ENCODE measurements at places on chromosomes 6 and 20.

- DNase-seq: no peak
Measured at GRCh38 chr6:25254671-25255070, 24.5 kb upstream of the CARMIL1 start.

DNA sequence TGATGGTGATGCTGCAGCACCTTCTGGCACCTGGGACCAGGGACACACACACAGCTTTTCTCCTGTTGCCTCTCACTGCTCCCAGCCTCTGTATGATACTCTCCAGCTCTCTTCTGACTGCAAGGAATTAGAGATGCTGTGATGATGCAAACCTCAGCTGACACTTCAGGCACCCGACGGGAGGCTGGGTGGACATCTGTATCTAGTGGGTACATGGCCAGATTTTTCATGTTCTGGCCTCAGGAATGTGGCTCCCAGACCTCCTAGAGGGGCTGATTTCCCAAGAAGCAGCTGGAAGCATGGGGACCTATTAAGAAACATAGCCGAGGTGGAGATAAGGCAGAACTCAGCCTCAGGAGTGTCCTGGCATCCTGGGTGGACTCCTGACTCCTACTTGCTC, 6.8 kb upstream of the EPB41L1 start:
- no peak for DNase-seq

GRCh38 chr6:41974281-41974825, 32.7 kb upstream of the CCND3 start:
- no peak for DNase-seq

DNA sequence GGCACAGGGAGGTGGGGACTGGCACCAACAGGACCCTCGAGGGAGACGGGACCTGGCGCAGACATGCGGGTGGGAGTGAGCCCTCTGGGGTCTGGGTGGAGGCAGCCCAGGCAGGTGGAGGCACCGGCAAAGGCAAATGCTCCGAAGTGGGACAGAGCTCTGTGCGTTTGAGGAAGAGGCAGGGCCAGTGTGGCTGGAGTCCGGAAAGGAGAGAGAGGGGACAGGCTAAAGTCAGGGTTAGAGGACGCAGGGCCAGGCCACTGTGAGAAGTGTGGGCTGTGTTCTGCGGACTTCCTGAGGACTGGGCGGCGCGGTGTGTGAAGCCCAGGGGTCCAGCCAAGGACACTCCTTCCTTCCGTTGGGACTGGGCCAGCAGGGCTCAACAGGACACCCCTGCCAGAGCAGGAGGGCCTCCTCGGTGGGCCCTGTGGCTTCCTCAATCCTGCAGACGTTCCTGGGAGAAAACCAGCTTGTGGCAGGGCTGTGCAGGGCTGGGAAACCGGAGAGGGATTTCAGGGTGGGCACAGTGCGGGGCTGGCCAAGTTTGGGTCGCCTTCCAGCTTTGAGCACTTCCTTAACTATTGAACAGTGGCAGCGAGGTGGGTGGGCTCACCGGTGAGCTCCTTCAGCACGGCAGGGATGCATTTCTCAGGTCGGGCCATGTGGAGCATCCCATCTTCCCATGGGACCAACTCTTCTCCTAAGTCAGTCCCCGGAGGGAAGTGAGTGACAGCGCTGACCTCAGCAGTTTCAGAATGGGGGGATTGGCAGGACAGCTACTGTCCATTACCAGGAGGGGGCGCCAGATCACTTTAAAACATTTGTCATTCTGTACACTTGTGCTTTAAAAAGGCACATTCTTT, 22.5 kb downstream of the MOCS3 start:
- DNase-seq: peak; percentile 74

- peak; percentile 25 for DNase-seq
Measured at GRCh38 chr6:20575125-20575524, 40.9 kb downstream of the CDKAL1 start.

DNA sequence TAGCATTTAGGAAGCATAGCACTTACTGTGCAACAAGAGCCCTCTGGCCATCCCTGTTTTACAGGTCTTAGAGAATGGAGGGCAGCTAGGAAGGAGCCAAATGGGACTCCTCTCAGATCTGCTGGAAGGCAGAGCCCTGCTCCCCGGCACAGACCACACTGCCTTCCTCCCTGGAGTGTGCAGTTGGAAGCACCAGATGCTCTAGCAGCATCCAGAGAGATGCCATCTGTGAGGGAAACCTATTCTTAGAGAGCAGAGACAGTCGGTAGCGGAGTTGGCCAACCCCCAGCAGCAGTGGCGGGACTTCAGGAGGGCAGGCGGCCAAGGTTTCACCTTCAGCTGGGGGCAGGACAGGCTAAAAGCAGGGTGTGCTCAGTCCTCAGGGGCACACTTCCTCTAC, 16.7 kb upstream of the E2F1 start:
- DNase-seq: no peak

DNA sequence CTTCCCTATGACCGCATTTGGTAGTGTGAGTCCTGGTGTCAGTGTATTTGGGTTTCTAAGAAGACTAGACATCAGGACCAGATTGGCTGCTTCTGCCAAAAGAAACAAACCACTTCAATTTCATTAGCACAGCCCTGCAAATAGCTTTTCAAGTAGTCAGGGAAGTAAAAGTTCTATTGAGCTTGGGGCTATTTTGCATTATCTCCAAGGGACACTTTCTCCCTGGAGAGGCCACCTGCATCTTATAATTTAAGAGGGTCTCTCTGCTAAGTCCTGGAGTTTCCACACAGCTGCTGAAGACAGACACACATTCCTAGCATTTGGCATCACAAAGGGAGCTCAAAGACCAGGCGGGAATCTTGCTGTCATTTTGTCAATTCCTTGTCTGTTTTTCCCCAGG, 141.2 kb downstream of the BMP2 start:
- no peak for DNase-seq

GRCh38 chr20:62644802-62645496, 2.6 kb downstream of the SLCO4A1 start:
- DNase-seq: peak; percentile 86

Measured in colonic mucosa (tissue), 4 donors.